ENCODE measurements at places on chromosomes 11 and 22. TPM values are rescaled to one million over a fixed set of nuclear protein-coding genes. Genes with fewer than 3 reads are reported as not detected.

- H3K4me1 ChIP-seq: no peaks in the 10 kb centered on the region
- H3K27me3 ChIP-seq: no peaks in the 10 kb centered on the region
- DNase-seq: no peak
- H3K4me3 ChIP-seq: no peak overlapping the region
- H3K36me3 ChIP-seq: no peaks in the 10 kb centered on the region
- no peak overlapping the region for H3K27ac ChIP-seq
These were observed 87.1 kb downstream of the BCR start for GRCh38 chr22:23267226-23268043.

Gene BTBD18
- total RNA-seq: not detected

DNA sequence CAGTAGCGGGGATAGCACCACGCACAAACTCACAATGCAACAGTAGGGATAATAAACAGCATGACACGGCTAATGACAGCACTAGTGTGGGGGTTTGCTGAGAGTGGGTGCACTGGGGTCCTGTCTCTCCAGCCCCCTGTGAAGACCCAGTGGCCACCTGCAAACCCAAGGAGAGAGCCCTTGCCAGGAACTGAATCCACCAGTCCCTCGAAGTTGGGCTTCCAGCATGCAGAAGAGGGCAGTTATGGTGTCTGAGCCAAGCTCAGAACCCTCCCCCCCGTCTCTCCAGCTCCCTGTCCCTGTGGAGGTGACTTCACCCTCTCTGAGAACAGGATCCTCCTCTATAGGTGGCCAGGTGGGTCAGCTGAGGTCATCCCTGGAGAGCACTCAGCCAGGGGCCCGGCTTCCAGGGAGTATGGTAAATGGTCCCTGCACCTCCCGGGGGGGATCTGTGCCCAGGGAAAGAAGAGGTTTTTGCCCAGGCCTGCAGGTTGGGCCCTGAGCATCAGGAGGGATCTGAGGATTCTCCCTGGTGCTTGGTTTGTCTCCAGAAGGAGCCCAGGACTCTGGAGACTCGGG lies 86.3 kb upstream of the PRR5 start:
- DNase-seq: no peak
- H3K4me3 ChIP-seq: no peak overlapping the region
- no peaks in the 10 kb centered on the region for H3K36me3 ChIP-seq
- H3K27me3 ChIP-seq: peaks cover 8% of the 10 kb centered on the region
- no peak overlapping the region for H3K27ac ChIP-seq

Gene ZDHHC24
- total RNA-seq: 34.4 TPM

Gene KCNJ1
- not detected for total RNA-seq

Gene PNPLA5
- total RNA-seq: not detected

Gene APLP2
- total RNA-seq: 618 TPM

Gene PTPN5
- total RNA-seq: not detected

All from transverse colon (tissue), 4 donors.